Stimulated activated naive CD8-positive, alpha-beta T cell treated with anti-CD3 and anti-CD28 coated beads, Interleukin-15, amount 100 ng/mL, for 72 hours (primary cell): ENCODE measurements at places on chromosomes 12 and 14.

- no peak for DNase-seq
These were observed 135.2 kb upstream of the PDE3A start for GRCh38 chr12:20232931-20233675.

DNA sequence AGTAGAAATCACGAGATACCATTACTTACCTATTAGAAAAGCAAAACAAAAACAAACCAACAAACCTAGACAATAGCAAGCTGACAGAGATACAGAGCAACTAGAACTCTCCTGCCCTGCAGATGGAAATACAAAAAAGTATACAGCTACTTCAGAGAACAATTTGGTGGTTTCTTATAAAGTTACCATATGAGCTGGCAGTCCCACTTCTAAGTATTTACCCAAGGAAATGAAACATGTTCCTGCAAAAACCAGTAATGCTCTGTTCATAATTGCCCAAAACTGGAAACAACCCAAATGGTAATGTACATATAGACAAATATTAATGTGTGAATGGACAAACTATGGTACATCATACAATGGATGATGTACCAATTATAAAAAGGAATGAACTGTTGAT, 31.7 kb downstream of the FUT8 start:
- no peak for DNase-seq

DNA sequence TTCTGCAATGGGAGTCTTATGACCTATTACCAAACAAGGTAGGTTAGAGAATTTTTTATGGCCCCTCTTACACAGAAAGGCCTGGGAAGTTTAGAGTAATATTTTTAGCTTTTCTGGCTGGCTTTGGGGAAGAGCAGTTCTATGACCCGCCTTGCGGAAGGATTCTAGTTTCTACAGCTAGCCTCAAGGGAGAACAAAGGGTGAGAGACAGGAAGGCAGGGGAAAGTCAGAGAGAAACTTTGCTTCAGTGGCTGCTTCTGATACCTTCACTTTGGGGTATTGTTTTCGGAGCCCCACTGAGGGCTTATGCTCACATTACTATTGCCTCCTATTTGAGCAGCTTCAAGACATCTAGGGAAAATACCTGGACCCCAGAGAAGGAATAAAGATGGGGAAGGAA, 80.7 kb upstream of the NUDT4 start:
- DNase-seq, result no peak

GRCh38 chr12:126347421-126347820, 1282.2 kb downstream of the AACS start:
- DNase-seq, result no peak

DNA sequence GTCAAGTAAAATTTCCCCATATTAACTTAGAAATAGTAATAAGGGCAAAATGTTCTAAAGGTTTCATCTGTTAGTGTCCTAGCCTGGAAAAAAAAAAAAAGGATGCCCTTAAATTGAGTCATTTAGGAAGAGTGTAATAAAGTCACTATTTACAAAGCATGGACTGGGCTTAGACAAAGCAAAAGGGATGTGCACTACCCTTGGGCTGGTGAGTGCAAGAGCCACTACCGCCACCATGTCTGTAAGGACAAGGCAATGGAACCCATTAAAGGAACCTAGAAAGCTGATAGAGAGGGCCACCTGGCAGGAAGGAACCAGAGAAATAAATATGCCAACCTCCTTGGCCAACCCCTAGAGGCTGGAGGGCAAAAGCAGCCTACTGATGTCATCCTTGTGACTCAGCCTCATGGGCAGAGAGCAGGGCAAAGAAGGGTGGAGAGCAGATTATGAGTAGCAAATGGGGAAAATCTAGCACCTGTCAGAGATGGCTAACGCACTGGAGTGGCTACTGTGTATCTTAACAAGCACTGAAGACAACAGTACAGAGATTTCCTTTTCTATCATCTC, 59.5 kb upstream of the FUT8 start:
- DNase-seq, result peak; percentile 42

- no peak for DNase-seq
These were observed 337.0 kb downstream of the IPO8 start for GRCh38 chr12:30358671-30359070.

DNA sequence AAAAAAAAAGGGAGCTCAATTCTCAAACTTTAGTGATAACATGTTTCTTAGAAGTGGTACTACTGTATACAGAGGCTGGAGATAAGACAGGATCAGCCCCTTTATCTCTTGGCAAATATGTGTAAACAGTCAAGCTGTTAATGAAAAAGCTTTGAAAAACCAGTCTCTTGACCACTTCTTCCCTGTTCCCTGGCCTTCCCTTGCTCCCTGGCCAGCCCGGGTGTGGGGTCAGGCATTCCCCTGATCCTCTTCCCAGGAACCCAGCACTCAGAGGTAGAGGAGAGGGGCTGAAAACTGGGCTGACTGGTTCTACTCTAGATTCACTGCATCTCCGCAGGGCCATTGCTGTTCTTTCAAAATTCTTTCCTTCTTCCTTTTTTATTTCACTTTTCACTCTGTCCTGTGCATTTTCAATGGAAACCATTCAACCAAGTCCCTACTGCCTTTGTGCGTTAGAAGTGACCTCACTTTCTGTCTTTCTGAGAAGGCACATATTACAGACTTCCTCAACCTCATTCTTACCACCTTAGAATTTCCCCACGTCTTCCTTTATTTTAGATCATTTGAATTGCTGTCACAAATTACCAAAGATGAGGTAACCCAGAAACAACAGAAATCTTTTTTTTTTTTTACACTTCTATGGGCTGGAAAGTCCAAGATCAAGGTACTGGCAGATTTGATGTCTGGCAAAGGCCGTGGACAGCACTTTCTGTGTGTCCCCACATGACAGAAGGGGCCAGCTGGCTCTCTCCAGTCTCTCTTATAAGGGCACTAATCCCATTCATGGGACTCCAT, 5.7 kb downstream of the GNG2 start:
- DNase-seq, result no peak
